Stimulated activated CD8-positive, alpha-beta memory T cell treated with anti-CD3 and anti-CD28 coated beads, Interleukin-7, amount 100 ng/mL, for 1 hour (primary cell): ENCODE measurements at places on chromosomes 1 and 21.

GRCh38 chr1:109610609-109611307 is 8.7 kb downstream of the GNAT2 start:
- DNase-seq = no peak

- no peak for DNase-seq
These were observed 289.1 kb downstream of the PTBP2 start for GRCh38 chr1:97010566-97011264.

- DNase-seq = no peak
These were observed 93.9 kb downstream of the ST3GAL3 start for GRCh38 chr1:43801203-43801602.

DNA sequence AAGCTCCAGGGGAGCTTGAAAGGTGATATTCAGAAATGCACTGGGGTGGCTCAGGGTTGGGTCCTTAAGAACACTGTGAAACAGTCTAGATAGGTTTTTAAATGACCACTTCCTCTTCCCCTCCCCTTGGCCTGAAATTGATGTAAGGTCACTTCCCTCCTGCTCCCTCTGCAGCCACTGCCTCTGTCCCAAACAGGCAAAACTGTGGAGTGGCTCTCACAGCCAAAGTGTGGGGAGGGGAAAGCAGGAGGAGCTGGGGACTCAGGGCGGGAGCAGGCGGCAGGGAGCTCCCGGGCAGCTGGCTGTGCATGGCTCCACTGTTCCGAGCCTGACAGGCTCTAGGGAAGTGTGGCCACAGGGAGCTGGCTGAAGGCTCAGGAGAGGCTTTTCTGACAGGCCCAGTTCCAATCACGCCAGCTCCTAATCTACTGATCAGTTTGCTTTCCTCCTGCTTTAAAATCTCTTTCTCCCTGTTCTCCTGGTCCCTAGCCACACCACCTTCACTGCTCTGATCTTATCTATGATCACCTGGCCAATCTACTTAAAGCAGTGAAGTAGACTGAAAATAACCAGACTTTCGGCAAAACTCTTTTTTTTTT is 5.1 kb upstream of the CSRP1 start:
- DNase-seq = no peak

- no peak for DNase-seq
These were observed 34.2 kb downstream of the AK5 start for GRCh38 chr1:77316006-77316405.

GRCh38 chr21:44792702-44793591 is 8.7 kb downstream of the UBE2G2 start:
- no peak for DNase-seq

- DNase-seq = peak; percentile 39
These were observed 14.4 kb downstream of the ABCG1 start for GRCh38 chr21:42233067-42233961.

- no peak for DNase-seq
These were observed 17.6 kb downstream of the MTFR1L start for GRCh38 chr1:25837262-25837875.

- DNase-seq = no peak
These were observed 1.5 kb downstream of the TGFB2 start for GRCh38 chr1:218346391-218347204.

DNA sequence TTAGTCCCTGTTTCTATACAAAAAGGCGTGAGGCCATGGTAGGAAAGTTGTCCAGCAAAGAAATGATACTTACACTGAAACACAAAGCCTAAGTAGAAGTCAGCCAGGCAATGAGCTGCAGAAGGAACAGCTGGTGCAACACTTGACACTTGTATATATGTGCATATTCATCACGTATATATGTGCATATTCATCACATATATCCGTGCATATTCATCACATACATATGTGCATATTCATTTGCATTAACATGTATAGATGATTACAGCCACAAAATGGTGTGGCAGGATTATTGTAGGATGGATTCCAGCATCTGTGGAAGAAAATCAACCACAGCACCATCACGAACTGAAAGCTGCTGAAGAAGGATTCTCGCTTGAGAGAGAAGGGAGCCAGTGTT is 189.0 kb upstream of the RGS18 start:
- no peak for DNase-seq

GRCh38 chr1:166083887-166084286 is 82.9 kb downstream of the FAM78B start:
- DNase-seq = no peak
